ENCODE measurements at places on chromosomes 5 and 9.

GRCh38 chr9:27467486-27467885, 56.6 kb upstream of the IFNK start:
- DNase-seq = no peak

DNA sequence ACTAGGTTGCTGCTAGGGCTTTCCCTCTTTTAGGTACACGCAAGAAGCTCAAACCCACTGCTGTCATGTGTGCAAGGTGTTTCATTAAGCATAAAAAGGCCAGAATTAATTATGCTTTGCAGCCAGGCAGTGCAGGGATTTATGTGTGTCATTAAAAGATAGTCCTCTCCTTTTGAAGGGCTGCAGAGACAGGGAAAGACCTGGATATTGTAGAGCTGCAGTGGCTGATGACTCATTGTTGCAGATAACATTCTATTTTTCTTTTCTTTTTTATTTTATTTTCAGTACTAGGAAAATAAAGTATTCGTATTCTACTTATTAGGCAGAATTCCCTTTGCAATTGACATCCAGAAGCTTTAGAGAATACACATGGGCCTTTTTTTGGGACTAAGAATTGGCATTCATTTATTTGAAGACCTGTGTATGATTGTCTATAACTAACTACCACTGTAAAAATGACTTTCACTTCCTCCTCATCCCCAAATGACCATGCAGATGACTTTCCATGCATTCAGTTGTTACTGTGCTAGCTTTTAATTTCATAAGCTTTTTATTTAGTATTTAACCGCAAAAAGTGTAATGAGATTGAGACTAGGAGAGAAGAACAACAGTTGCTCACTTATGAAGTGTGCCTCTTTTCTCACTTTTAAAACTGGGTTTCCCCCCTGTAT, 113.0 kb downstream of the PAM start:
- peak; percentile 40 for DNase-seq

DNA sequence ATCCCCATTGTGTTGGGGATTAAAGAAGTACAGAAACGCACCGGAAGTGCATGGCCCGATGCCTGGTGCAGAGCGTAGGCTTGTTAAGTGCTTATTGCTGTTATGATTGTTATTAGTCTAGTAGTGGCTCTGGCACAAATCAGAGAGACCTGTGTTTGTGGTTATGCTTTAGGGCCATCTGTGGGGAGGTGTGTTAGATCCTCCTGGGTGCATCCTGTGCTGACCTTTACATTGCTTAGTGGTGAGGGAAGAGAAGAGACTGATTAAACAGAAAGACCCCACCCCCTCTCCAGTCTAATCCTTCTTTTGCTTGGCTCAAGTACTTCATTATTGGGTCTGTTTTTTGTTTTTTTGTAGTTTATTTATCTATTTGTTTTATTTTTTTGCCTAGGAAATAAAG, 112.7 kb upstream of the SPRY4 start:
- DNase-seq = no peak

DNA sequence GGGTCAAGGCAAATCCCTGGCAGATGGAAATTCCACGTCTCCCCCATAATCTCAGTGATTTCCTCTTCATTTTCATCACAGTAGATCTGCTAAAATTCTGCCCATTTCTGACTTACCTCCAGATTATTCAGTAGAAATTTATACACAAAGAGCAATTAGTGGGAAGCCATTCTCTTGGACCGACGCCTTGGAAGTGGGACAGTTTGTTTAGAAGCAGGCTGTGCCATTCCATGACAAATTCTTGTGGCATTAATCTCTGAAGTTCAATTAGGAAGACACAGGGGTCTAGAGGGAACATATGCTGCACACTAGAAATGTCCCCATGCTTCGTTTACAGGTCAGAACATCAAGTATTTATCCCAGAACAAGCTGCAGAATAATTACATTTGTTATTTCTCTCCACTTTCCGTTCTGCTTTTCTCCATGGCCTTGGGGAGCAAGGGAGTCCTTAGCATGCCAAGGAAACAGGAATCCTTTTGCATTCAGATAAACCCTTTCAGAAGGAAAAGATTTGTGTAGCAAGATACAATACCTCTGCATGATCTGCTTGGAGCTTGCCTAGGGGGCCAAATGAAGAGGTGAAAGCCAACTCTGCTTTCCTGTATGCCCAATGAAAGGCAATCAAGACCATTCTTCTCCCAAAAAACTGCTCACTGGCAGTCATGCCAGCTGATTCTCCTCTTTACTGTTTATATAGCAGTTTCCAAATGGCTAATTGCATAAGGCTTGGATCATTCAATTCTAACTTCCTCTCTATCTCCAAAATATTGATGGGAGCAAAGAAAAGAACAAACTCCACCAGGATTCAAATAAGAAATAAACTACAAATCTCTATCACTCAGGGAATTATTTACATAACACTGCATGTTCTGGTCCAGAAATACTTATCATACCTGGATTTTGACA, 2.5 kb upstream of the PRKACG start:
- DNase-seq = no peak

DNA sequence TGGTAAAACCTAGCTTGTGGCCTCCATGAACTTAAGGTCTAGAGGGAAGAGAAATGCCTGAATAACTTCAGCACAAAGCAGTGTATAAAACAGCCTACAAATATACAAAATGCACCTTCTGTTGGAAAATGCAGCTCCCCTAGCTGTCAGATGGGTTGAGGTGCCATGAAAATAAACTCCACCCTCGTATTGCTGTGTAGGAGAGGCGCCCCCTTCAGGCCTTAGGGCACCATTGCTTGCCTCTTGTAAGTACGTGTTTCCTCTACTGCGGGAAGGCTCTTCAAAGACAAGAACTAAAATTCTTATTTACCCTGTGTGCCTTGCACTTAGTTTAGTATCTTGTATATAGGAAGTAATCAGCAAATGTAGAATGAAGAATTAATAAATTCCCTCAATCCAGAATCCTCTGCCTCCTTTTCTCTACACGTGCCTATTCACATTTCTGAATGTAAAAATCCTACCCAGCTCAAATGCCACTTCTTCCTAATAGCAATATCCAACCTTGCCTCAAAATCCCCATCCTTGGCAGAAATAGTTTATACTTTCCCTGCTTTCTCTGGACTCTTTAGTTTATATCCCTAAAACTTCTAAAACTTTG, 393.7 kb upstream of the PDE4D start:
- DNase-seq = peak; percentile 39

DNA sequence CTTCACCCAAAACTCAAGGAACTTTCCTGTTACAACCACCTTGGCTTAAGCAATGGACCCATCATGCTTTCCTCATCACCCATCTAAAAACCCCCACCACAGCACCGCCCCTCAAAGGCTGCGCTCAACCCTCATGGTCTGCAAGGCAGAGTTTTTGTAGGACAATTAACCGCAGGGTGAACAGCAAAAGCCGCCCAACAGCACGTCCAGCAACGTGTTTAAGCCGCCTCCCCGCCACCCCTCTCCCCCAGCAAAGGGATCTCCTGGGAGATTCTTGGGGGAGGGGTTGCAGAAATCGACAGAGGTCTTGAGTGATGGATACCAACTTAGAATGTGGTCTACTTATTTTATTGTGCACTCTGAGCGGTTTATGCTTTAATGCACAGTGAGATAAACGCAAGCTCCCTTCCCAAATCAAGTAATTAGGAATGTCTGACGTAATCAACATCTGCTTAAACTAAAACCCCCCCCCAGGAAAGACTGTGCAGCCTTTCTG, 1.9 kb downstream of the ROR2 start:
- no peak for DNase-seq

- peak; percentile 12 for DNase-seq
Observed at GRCh38 chr9:126440940-126441339, 114.3 kb downstream of the MVB12B start.

- DNase-seq = peak; percentile 49
Observed at GRCh38 chr9:125125523-125125922, 17.8 kb downstream of the SCAI start.

- no peak for DNase-seq
Observed at GRCh38 chr5:55347786-55348185, 40.0 kb downstream of the MTREX start.

DNA sequence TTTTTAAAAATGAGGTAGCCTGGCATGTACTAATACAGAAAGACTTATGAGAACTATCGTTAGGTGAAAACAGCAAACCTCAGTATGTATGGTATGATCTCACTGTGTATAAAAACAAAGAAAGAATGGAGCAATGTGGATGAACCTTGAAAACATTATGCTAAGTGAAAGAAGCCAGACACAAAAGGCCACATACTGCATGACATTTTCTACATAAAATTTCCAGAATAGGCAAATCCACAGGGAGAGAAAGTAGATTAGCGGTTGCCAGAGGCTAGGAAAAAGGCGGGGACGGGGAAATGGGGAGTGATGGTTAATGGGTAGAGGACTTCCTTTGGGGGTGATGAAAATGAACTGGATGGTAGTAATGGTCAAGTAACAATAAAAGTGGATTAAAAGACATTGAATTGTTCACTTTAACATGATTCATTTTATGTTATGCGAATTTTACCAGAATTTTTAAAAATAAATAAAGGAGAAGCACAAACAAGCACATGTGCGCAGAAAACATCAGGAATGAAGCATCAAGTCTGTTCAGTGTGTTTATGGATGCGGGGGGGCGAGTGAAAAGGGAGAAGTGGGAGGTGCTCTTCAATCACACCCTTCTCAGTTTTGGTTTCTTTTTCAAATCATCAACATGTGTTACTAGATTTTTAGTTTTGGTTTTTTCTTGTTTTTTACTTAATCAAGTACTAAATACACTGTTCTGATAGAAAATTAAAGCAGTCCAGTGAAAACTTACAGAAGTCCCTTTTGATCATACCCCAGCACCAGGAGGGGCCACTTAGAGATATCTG, 16.3 kb downstream of the ROR2 start:
- DNase-seq = no peak

DNA sequence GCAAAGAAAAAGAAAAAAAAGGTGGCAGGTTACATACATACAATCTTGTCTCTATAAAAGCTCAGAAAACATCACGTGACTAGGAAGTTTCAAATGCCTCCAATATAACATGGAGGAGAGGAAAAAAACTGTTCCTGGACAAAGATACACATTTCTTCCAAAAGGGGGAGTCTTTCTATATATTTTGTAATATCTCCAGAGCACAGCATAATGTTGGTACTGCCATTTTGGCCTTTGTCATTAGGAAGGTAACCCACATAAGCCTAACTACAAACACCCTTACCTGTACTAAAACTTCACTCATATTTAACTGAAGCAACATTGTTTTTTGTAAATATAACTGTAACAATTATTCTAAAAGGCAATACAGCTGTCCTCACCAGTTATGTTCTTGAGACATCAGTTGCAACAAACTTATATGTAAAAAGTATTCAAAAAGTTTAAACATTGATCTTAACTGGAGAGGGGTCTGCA, 1.2 kb upstream of the BTF3 start:
- peak; percentile 65 for DNase-seq

- no peak for DNase-seq
Observed at GRCh38 chr5:100616291-100616690, 81.1 kb downstream of the FAM174A start.

GRCh38 chr5:180159756-180160155, 49.3 kb downstream of the RASGEF1C start:
- peak; percentile 22 for DNase-seq

GRCh38 chr9:37503736-37504135, 18.0 kb downstream of the POLR1E start:
- DNase-seq = peak; percentile 42

DNA sequence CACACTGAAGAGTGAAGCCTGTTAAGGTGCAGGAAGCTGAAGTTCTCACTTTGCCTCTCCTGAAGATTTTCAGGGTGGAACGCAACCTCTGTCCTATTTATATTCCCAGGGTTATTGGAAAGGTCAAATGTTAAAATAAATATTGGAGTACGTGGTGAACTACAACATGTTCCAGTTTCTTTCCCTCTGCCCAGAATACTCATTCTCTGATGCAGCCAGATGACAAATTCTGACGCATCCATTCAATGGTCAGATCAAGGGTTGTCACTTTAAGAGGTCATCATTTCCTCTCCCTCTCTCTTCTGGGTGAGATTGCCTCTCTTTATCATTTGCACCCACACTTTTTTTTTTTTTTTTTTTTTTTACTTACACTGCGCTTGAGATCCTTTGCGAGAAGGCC, 277.1 kb downstream of the BRINP1 start:
- DNase-seq = no peak

DNA sequence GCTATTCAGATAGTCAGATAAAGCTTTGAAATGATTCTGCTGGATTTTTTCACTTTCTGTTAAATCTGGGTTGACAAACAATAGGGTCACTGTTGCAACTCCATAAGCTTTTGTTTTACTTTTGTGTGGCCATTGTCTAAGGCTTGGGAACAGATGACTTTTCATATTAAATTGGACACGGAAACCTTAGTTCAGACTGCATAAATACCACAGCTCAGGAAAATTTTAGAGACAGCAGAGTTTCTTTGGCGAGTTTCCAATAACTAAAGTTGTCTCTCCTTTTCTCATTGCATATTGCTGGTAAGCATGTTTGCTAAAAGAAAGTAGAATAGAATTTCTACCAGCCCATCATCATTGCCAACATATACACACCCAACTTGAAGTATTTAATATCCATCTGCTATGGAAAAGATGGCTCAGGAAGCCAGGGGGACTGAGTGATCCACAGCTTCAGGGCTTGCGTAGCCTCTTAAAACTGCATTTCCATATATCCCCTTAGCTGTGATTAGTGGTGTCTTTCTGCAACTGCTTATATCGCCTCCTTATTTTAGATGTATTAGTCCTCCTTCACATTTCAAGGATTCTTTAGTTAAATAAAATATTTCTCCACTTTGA, 168.2 kb downstream of the ARHGAP26 start:
- DNase-seq = no peak

DNA sequence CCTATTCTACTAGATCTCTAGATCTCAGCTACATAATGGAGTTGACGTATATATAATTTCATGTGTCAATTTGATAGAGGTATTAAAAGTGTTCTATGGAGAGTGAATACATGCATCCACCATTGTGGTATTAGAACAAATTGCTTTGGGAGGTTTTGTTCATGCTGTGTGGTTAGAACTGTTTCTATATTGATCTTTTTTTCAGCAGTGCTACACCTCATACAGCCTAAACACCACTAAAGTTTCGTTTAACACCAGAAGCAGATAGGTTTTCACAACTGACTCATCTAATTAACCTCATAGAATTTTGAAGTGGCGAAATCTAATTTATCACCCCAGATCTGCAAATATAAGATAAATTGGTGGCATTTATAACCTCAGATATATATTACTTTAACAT, 269.4 kb upstream of the SEMA6A start:
- DNase-seq = no peak

DNA sequence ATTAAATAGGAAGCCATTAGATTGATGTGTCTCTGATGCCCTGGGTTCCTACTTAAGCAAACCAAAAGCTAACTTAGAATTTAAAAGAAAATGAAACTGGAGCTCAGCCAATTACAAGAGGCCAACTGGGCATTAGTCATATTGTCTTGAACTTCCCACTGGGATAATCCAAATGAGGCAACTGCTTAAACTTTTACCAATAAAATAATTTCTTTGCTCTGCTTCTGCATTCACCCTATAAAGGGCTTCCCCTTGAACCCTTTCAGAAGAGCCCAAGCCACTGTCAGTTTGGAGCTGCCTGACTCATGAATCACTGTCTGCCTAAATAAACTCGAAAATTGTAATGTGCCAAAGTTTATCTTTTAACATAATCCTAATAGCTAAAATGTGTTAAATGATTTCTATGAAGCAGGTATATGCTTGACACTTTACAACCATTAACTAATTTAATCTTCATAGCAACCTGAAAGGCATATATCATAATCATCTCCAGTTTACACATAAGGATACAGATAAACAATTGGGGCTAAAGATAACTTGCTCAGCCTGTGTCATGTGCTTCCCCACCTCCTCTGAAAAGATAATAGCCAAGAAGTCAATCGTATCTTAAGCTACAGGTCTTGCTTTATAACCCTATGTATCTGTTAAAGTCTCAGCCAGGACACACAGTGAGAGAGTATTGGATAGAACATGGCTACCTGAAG, 11.5 kb downstream of the GPR150 start:
- peak; percentile 88 for DNase-seq
